KBM-7 (cell line): ENCODE measurements at places on chromosomes 4 and X.

GRCh38 chr4:96677499-96677898, 837.6 kb downstream of the PDHA2 start:
- DNase-seq, result no peak

- DNase-seq, result no peak
Measured at GRCh38 chrX:154696676-154697045, 43.3 kb upstream of the CTAG2 start.

GRCh38 chrX:137547291-137547690, 18.6 kb upstream of the ZIC3 start:
- no peak for DNase-seq

DNA sequence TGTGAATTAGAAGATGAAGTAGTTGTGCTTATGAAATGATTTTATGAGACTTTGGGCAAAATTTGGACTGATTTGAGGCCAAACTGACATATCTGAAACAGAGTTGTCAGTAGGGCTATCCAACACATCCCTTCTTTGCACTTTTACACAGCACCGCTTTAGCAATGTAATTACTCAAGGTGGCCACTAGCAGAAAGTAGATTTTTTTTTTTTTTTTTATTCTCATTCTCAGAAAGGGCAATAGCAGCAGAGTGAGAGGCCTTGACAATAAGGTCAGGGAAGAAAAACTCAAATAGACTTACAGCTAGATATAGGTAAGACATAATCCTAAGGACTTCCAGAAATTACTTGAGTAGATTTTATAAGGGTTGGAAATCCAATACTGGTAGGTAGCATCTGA, 414.3 kb downstream of the NAP1L3 start:
- DNase-seq, result no peak

- no peak for DNase-seq
Measured at GRCh38 chrX:70826715-70827114, 81.8 kb downstream of the TEX11 start.

- DNase-seq, result no peak
Measured at GRCh38 chr4:112752510-112752909, 115.6 kb downstream of the LARP7 start.

GRCh38 chr4:86543560-86544309, 50.4 kb upstream of the PTPN13 start:
- no peak for DNase-seq

DNA sequence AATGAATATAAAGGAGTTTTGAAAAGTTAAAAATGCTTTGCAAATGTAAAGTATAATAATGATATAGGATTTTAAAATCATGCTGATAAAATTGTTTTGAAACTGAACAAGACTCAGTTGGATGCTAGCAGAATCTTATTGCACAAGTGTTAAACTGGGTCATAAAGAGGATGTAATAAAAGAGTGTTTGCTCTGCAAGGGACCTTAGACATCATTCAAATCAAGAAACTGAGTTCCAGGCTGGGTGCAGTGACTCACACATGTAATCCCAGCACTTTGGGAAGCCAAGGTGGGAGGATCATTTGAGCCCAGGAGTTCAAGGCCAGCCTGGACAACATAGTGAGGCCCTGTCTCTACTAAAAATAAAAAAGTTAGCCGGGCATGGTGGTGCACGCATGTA, 27.5 kb upstream of the DUSP21 start:
- DNase-seq, result no peak

- peak; percentile 27 for DNase-seq
Measured at GRCh38 chrX:63746278-63746677, 38.7 kb downstream of the ARHGEF9 start.

DNA sequence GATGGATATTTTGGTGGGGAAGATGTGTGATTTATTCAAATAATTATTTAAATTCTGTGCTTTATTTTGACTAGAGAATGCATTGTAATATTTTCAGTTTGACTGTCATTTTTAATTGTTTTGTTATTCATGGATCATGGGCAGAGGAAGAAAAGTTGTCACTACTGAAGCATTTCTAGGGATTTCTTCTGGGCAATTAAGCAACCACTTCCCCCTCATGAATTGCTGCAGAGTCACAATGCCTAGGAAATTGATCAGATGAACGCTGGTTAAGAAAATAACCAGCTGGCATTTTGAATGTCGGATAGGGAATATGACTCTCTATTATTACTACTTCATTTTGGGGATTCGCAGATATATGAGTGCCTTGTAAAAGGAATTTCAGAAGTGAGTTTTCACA, 283.3 kb downstream of the IL15 start:
- DNase-seq, result no peak

- DNase-seq, result no peak
Measured at GRCh38 chrX:107706309-107706708, 69.3 kb downstream of the TSC22D3 start.

DNA sequence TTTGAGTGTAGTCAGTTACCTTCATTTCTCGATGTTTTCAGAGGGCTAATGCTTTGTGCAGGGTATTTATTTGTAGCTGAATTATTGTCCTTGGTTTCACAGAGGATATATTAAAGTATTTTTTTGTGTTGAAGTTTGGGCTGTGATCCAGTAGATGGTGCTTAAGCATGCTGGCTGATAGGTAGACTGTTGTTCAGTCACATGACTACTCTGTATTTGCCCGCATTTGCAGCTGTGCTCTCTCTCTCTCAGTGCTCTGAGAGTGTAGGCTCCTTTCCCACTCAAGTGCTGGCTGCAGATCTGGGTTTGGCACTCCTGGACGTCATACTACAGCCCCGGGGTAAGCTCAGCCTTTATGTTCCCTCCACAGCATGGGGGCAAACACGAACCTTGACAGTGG, 21.7 kb downstream of the RAB40AL start:
- DNase-seq, result peak; percentile 71

GRCh38 chr4:144115519-144115918, 25.0 kb downstream of the GYPA start:
- DNase-seq, result no peak

DNA sequence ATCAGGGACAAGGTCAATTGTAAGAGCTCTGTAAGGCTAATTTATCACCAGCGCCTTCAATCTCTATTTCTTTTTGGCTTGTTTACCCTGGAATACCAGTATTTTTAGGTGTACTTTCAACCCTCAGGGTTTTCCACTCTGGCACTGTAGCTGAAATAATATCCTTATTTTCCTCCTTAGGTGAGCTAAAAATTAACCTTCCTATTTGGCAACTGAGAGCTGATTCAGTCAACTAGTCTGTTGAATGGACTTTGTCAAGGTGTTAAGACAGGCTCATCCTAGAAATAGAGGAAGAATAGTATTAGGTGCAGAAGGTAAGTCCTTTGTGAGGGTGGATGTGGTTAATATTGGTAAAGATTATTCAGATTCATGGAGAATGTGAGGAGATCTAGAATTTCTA, 101.3 kb upstream of the BANK1 start:
- DNase-seq, result no peak
